Coronary artery (tissue), 2 donors: ENCODE measurements at places on chromosomes 16 and 17.

GRCh38 chr16:30747331-30747730, 894 bp upstream of the PHKG2 start:
- no peak for DNase-seq

DNA sequence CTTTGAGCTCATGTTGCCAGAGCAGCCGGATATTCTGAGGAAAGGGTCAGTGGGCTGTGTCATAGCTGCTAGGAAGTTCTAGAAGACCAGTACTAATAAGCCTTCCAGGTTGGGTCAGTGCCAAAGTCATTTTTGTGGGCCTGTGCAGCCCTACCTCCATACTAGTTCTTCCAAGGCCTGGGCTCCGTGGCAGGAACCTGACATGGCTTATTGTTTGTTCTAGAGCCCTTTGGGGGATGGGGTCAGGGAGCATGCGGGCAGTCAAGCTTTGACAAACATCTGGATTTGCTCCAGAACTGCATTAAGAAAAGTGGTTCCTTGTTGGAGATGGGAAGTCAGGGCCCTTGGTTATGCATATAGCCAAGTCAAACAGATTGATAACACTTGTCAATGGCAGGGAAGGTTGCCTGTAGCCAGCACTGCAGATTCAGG, 7.6 kb downstream of the ALKBH5 start:
- DNase-seq, result no peak

GRCh38 chr16:66379571-66379941, 13.1 kb downstream of the CDH5 start:
- no peak for DNase-seq

GRCh38 chr16:49498666-49499413, 125.2 kb downstream of the C16orf78 start:
- DNase-seq, result no peak

- no peak for DNase-seq
Observed at GRCh38 chr17:80198144-80198661, 21.9 kb downstream of the SGSH start.

- DNase-seq, result no peak
Observed at GRCh38 chr16:84663433-84664101, 15.3 kb downstream of the KLHL36 start.

DNA sequence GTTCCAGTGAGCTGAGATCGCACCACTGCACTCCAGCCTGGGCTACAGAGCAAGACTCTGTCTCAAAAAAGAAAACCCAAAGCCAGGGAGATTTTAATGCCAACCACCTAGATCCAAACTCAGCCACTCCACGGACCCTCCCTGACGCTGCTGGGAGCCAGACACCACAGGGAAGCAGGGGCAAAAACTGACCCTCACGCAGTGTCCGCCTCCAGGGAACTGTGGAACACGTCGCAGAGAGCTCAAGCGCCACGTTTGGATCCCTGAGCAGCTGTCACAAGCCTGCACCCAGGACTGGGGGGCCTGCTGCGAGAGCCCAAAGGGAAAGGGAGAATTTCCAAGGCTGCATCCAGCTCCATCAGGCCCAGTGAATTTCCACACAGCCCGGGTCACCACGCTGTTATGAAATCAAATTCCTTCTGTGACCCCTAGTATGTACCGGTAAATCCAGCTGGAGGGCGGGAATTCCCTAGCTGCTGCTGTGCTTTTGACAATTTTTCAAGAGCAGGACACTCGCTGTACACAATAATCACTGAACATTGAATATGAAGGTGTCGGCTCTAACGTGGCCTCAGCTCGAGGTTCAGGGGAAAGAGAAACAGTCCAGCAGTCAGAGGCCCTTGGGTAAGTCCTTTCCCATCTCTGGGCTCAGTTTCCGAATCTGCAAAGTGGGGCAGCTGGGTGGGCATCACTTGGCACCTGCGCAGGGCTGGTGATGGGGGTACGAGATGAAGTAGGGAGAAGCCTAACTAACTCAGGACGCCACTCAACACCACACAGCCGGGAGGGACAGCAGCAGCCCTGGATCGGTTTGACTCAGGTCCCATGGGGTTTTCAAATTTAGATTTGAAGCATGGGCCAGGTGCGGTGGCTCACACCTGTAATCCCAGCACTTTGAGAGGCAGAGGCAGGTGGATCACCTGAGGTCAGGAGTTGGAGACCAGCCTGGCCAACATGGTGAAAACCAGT, 8.6 kb downstream of the CARHSP1 start:
- DNase-seq, result peak; percentile 84

GRCh38 chr17:76570877-76571471, 14.7 kb downstream of the ST6GALNAC2 start:
- no peak for DNase-seq

GRCh38 chr17:72455562-72455961, 334.7 kb downstream of the SOX9 start:
- DNase-seq, result no peak

- DNase-seq, result no peak
Observed at GRCh38 chr17:7285679-7286078, 4.2 kb downstream of the SLC2A4 start.

DNA sequence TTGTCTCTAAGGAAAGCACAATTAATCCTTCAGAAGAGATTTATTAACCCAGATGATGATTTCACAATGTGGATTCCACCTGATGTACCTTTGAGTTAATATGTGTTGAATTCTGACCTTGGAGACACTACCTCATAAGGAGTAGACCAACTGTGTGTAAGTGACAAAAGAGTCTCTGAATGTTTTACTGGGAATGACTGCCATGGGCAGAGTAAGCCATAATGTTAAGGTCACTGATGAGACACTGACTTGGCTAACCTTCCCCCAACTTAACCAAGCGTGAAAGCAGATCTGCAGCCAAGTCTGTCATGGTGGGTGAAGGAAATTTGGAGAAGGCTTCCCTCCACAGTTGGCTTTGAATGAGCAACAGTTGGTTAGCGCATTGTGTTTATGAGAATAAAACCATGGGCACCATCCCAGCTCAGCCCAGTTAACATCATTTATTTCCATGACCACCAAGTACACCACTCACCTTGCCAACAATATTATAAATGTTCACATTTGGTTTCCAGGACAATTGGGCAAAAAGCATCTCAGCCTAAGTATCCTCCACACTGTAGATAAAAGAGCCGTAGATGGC, 618.5 kb downstream of the KCNJ2 start:
- no peak for DNase-seq

DNA sequence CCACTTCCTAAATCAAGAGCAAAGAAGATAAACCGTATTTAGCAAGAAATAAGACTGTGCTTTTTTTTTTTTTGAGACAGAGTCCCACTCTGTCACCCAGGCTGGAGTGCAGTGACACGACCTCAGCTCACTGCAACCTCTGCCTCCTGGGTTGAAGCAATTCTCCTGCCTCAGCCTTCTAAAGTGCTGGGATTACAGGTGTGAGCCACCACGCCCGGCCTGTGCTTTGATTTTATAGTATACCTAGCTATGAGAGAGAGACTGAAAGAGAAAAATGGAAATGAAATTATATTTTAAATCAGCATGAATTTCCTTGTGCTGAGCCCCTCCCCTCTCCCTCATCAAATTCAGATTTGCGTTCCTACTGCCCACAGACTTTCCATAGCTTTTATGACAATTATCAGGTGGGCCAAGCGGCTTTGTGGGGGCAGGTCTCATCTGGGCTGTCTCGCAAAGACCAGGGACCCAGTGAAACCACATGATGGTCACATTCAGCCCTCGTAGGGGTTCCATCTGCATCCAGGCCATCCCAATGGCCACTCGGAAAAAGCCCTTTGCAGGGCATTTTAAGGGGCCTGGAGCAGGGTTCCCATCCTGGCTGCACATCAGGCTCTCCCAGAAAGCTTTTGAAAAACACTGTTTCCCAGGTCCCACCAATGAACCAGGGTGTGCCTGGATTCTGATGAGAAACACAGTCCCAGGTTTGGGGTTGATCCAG, 8.5 kb downstream of the CACNG1 start:
- DNase-seq, result peak; percentile 29

DNA sequence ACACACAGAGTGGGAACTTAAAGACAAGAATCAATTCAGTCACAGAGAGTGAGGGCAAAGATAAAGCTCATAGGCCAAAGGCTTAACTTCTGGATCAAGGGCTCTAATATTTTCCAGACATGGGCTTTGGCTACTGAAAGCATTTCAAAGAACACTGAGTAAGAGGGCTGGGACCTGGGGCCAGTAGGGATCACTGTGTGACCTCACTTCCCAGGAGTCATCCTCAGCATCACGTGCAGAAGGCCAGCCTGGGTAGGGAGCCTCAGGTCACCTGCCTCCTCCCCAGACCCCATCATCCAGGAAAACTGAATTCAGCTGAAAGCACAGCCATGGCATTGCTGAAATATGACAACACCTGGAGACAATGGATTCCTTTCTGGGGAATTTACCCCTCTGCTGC, 163.5 kb downstream of the RAB11FIP4 start:
- DNase-seq, result no peak

GRCh38 chr17:77042476-77043231, 98.1 kb upstream of the SEC14L1 start:
- DNase-seq, result no peak

GRCh38 chr17:26775219-26775822, 518.6 kb upstream of the WSB1 start:
- no peak for DNase-seq

GRCh38 chr16:79839466-79840341, 239.2 kb upstream of the MAF start:
- DNase-seq, result no peak

- no peak for DNase-seq
Observed at GRCh38 chr17:38428643-38429371, 543 bp downstream of the ARHGAP23 start.

DNA sequence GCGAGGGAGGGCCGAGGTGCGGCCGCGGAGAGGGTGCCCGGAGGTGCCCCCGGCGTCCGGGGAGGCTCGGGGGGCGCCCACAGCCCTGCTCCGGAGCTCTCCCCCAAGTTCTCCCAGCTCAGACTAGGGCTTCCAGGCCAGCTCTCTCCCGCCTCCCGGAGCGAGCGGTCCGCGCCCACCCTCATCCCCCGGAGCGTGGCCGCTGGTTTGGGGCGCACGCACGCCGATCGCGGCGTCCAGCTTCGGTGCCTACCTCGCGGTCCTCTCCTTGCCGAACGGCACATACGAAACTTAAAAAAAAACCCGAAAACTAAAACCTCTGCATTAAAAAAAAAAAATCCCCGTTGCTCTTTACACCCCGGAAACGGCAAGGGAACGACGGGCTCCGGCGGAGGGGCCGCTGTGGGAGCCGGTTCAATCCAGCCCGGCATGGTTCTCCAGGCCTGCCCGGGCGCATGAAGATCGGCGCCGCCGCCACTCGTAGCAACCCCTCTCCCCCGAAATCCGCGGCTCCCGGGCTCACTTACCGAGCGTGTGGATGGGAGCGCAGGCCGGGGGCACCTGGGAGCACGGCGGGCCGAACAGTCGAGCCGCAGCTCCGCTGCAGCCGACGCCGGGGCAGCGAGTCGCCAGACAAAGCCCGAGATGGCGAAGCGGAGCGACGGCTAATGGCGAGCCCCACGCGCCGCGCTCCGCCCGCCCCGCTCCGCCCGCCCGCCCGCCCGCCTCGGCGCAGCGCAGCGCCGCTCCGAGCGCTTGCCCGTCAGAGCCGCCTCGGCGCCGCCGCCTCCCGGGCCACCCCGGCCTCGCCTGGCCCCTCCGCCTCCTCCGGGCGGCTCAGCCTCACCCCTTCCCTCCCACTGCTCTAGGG, 973 bp upstream of the UBTF start:
- no peak for DNase-seq

- no peak for DNase-seq
Observed at GRCh38 chr16:89368604-89369249, 121.6 kb downstream of the ANKRD11 start.

DNA sequence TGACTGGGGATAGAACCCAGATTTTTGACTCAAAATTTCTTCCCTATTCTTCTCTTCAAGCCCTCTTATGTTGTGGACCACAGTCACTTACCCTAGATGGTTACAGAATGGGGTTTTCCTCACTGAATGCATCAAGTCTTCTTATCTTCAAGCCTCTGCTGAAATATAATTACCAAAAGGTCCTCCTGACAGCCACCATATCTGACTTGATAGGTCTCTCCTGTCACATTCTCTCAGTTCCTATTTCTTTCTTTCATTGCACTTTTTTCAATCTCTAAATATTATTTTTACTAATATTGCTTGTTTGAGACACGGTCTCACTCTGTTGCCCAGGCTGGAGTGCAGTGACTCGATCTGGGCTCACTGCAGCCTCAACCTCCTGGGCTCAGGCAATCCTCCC, 1.1 kb upstream of the COPZ2 start:
- DNase-seq, result no peak

GRCh38 chr16:80670170-80670865, 129.5 kb downstream of the DYNLRB2 start:
- no peak for DNase-seq

GRCh38 chr17:63419398-63419797, 26.7 kb downstream of the CYB561 start:
- no peak for DNase-seq

DNA sequence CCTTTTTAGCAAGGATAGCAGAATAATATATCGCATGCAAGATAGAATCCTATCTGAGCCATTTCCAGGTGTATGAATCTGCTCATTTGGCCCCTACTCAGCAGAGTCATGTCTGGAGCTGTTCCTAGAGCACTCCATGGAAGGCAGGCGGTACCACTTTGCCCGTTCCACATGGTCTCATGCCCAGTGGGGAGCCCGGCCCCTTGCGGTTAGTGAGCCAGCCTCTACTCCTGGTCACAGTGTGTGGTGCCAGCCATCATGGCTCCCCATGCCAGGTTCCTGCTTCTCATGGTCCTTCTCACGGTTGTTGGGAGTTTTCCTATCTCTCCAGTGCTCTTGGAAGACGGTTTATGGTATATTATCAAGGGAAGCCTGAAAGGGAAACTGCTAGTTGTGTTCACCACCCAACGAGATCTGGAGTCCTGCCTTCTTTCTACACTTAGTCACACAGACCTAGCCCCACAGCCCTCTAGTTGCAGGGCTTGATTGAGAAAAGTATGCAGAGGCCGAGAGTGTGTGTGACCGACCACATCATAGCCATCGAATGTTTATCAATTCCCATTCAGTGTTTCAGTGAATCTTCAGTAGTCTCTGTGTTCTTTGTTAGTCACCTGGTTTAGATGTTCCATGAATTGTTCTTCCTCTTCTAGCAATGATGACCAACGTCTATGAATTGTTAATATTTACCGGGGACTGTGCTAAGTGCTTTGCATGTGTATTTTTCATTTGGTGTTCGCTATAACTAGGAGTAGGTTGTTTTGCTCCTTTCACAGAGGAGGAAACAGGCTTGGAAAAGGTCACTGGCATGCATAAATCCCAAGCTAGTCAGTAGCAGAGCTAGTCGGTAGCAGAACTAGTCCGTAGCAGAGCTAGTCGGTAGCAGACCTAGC, 9.6 kb downstream of the JPT2 start:
- DNase-seq, result no peak

- no peak for DNase-seq
Observed at GRCh38 chr17:56943505-56944125, 17.2 kb downstream of the COIL start.
